Activated T-cell treated with anti-CD3 and anti-CD28 coated beads for 24 hours (primary cell): ENCODE measurements at places on chromosomes 6 and 20.

DNA sequence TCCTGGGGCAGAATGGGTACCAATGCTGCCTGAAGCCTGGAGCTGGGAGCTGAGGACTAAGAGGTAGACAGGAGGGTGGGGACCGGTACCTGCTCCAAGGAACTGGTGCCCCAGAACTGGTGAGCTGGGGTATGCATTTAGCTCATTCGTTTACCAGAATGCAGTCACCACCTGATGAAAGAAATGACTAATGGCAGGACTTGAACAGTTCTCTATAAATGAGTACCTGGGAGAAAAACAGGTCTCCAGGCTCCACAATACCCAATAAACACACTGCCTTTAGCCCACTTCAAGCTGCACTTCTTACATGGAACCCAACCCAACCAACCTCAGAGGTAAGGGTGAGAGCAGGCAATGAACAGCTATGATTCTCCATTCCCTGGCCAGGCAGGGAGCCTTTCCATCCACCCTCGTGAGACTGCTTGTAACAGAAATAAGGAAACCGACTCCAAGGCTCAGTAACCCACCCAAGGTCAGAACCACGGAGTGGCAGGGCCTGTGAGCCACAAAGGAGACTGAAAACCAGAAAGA lies 15.4 kb downstream of the FKBP1A start:
- DNase-seq: no peak

DNA sequence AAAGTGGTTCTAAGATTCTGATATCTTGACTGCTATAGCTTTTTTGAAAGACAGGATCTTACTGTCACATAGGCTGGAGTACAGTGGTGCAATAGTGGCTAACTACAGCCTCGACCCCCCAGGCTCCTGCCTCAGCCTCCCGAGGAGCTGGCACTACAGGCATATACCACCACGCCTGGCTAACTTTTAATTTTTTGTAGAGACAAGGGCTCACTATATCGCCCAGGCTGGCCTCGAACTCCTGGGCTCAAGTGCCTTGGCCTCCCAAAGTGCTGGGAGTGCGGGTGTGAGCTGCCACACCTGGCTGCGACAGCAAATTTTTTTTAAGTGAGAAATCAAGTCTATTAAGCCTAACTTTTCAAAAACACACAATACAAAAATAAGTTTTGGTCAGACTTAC lies 106.6 kb downstream of the NOL4L start:
- no peak for DNase-seq

GRCh38 chr6:26502626-26503025 lies 2.5 kb downstream of the BTN1A1 start:
- DNase-seq: no peak

GRCh38 chr20:3233131-3233990 lies 5.6 kb downstream of the SLC4A11 start:
- no peak for DNase-seq

- no peak for DNase-seq
Measured at GRCh38 chr6:135936606-135937005, 85.1 kb downstream of the PDE7B start.

GRCh38 chr6:33053230-33053629 lies 20.2 kb downstream of the HLA-DPA1 start:
- DNase-seq: no peak

- no peak for DNase-seq
Measured at GRCh38 chr6:68077661-68078060, 557.4 kb upstream of the ADGRB3 start.

GRCh38 chr6:144778773-144779492 lies 493.8 kb downstream of the UTRN start:
- DNase-seq: no peak

GRCh38 chr6:85797993-85798392 lies 155.3 kb upstream of the SYNCRIP start:
- no peak for DNase-seq

DNA sequence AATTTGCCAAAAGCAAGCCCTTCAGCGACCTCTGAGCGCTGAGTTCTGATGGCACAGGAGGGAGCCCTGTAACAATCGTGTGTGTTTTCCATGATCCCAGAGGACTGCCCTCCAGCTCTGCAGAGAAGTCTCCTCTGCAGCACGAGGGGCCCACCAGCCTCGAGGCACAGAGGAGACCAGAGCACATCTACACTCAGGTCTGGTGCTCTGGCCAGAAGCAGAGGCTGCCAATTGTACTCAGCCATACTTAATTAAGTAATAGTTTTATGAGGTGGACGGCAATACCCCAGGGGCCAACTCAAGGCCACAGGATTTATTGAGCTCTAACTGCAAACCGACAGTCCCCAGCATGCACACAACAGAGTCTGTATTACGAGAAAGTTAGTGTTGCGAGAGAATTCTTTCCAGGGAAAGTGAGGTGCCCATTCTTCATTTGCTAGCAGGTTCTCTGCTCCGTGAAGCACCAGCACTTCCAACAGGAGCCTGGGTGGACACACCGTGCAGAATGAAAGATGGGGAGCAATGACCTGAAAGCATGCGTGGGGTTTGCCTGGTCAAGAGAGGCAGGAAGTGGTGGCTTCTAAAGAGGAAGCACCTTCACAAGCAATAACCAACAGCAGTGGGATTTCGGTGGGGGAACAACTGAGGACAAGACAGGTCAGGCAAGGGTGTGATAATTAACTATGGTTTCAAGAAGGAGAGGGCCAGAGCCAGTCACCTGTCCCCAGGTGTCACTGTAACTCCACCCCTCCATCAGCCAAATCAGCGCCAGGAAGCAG lies 92.8 kb upstream of the FOXC1 start:
- no peak for DNase-seq

DNA sequence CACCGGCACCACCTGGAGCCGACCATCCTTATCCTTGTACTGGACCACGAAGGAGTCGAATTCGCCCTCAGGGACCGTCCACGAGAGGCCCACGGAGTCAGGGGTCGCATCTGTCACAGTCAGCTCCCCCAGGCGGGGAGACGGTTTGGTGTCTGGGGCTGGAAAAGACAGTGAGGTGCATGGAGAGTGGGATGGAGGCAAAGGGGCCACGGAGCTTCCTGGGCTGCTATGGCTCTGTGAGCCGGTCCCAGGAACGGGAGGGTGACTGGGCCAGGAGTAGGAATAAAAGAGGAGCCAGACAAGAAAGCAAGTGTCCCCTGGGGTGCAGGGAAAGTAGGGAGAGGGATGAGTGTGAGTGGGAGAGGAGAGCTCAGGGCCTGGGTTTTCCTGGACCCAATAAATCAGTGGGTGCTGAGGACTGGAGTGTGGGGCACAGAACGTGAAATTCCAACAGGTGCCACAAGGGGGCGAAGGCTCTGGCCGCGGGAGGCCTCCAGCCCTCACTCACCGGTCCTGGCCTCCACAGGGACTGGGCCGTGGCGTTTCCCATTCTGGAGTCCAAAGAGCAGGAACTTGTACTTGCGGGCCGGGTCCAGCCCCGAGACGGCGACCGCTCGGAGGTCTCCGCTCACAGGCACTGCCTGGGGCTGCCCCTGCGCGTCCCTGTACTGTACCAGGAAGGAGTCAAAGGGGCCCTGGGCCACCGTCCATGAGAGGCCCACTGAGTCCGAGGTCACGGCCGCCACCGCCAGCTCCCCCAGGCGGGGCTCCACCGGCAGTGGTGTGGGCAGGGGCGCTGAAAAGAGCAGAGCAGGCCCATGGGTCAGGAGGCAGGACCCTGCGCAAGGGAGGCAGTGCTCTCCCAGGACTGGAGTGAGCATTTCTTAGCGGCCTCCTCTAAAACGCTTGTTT lies 9.9 kb downstream of the CYP21A2 start:
- peak; percentile 51 for DNase-seq
